NCI-H1417 treated with DMSO at 0.1 percent for 48 hours (cell line): ENCODE measurements at places on chromosomes 1 and 21.

GRCh38 chr1:62682531-62682930, 5.7 kb downstream of the DOCK7 start:
- DNase-seq: no peak

DNA sequence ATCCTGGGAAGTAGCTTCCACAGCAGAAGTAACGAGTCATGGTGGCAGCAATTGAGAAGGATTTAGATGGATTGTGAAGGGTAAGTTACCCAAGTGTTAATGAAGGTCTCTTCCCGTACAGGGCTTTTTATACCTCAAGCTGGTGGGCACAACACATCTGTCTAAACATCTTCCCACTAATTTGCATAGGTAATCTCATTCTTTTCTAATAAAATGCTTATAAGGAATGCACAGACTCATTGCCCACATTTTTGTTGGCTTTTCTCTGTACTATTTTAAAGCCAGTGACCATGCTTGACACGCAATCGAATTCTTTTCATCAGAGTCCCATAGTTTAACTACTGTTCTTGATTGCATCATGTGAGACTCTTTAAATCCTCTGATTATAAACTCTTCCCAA, at the start of gene KRTAP7-1:
TSS of gene KRTAP7-1 (minus strand) at position 101 of the 400 bp plus-strand sequence. CDS start at position 40, 61 bp downstream.
- no peak for DNase-seq

- no peak for DNase-seq
Measured at GRCh38 chr1:19606817-19607642, 37.1 kb upstream of the NBL1 start.

- no peak for DNase-seq
Measured at GRCh38 chr1:88746916-88747315, 62.8 kb downstream of the PKN2 start.

DNA sequence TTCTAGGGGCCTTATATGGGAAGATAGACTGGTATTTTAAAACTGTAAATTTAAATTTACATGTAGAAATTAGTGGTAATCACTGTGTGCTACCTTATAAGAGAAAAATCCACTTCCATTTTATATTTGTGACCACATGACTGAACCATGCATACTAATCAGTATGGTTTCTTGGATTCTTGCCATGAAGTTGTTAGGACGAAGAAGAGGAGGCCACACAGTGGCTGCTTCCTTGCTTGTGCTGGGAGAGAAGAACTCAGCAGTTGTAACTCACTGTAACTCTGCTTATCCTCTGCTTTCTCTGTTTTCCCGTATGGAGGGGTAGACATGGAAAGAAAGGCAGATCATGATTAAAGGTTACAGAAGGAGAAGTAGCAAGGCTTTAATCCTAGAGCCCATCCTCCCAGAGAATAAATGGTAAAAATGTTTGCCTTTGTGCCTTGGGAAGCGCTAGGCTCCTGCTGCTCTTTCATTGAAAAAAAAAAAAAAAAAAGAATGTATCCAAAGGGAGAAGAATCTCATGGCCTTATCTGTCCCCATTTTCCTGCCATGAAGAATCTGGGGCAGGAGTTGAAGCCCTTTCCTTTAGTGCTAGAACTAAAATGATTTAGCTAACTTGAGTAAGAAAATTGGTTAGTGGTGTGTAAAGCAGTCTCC, 32.4 kb downstream of the KCTD3 start:
- no peak for DNase-seq

GRCh38 chr1:24641646-24642151, 1.4 kb upstream of the SRRM1 start:
- DNase-seq: no peak

DNA sequence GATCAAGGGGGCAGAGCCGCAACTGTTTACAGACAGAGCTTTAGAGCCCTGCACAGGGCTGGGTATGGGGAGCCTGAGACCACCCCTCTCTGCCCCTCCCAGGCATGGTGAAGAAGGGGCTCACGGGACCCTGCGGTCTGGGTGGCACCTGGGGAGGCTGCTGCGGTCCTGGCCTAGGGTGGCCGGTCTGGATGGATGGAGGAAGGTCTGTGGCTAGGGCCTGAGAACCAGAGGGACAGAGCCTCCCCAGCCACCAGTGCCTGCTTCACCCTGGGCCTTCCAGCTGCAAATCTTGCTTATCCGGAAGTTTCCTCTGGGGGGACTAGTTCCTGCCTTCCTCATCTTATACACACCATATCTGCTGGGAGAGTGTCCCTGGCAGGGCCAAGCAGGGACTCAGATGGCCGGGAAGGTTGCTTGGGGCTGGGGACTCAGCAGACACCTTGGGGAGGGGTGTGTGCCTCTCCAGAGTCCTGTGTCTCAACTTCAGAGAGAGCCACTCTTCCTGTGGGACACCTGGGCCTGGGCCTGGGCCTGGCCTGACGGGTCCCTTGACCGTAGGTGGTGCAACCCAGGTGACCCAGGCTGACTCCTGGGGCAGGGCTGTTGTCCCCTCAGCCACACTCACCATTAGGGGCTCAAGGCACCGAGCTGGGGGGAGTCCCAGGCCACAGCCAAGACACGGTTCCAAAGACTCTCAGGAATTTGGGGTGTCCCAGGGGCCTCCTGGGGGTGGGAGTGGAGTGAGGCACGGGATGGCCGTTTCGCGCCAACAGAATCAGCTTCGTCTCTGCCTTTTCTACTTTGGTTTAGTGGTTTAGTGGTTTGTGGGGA, 52.0 kb upstream of the ACTRT2 start:
- no peak for DNase-seq

DNA sequence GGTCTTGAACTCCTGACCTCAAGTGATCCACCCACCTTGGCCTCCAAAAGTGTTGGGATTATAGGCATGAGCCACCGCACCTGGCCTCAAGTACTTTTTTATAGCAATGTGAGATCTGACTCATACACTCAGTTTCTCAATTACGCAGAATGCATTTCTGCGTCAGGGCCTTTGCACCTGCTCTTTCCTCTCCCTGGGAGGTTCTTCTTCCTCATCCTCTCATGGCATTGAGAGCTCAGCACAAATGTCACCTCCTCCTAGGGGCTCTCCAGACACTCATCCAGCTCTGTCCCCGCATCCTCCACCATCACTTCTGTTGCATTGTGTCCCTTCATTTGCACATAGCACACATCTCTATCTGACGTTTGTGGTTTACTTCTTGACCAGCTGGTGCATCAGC, 418.8 kb downstream of the PTPRU start:
- no peak for DNase-seq

- no peak for DNase-seq
Measured at GRCh38 chr1:247373721-247374141, 42.1 kb upstream of the ZNF496 start.

GRCh38 chr1:86953167-86953566, 38.7 kb downstream of the HS2ST1 start:
- DNase-seq: no peak

GRCh38 chr1:41485605-41486004, 1.1 kb upstream of the EDN2 start:
- DNase-seq: no peak

GRCh38 chr21:40466893-40467483, 380.0 kb downstream of the DSCAM start:
- DNase-seq: peak; percentile 42

DNA sequence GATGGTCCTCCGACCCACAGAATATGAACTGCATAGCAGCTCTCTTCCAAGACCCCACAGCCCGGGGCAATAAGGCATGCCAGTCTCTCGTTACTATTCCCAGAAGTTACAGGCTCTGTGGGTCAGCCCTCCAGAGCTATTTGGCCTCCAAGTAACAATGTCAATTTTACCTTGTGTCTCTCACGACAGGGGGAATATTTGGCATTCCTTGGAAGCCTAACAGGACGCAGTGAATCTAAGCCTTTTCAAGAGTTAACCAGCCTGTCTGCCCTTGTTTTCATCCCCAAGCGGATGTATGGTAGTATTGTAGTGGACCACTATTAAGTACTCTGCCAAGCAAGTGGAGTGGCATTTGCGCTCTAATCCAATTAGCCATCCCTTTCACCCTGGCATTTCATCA, 24.4 kb upstream of the GNG4 start:
- no peak for DNase-seq

DNA sequence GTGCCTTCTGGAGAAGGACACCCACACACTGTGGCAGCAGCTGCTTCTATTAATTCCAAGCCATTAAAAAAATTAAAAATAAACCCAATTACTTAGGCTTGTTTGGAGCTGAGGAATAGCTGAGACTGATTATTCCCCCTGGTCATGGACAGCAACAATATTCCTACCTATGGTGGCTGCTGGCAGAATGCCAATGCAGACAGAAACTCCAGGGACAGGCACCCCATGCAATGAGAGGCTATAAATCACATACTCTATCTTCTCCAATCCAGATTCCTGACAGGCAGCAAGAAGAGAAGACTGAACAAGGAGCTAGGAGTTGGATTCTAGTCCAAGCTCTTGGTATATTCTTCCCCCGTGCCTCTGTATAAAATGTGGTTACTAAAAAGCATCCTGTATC, 275.4 kb upstream of the BEND5 start:
- DNase-seq: peak; percentile 50

- DNase-seq: no peak
Measured at GRCh38 chr1:245070836-245071615, 83.8 kb upstream of the KIF26B start.

- no peak for DNase-seq
Measured at GRCh38 chr1:81878538-81878937, 77.8 kb downstream of the ADGRL2 start.

- no peak for DNase-seq
Measured at GRCh38 chr1:228873709-228874108, 138.4 kb downstream of the RHOU start.

DNA sequence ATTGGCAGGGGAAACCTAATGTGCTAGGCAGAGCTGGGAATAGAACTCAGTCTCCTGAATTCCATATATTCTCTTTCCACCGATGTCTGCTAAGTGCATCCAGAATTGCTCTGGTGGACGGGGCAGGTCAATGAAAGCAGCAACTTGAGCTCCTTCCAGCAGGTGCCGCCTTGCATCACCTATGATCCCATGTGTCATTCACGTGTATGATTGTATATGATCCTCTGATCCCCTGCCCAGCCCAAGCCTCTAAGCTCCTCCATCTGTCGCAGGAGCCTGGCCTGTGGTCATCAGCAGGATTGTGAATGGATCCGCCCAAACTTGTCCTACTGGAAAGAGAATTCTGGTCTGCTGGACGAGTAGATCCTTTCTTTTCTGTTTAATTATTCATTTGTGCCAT, 13.1 kb downstream of the ACTA1 start:
- DNase-seq: no peak

DNA sequence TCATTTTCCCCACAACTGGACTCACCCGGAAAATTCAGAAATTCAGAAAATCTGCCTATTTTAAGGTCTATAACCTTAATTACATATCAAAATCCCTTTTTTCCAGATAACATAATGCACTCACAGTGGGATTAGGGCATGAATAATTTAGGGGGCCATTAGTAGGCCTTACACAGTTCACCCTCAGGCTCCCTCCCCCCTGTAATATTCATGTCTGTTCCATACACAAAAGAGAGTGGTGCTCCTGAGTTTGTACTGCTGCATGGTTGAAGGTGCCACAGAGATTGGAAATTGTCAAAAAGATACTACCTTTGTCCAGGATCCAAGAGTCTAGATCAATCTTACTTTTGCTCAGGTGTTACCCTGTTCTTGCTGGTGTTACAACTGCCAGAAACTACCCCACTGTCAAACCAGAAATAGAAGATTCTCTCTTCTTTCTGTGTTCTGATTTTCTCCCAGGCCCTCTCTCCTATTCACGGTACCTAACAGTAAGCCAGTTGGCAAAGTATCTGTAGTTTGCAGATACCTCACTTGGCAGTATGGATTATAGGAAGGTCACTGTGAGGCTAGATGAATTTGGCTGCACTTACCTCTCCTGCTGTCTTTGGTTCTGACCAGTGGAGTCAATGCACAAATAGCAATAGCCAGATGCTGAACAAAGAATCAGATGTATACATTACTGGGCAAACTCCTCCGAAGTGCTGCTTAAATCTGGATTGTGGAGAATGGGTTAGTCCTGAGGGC, 53.2 kb downstream of the C1orf198 start:
- DNase-seq: no peak

GRCh38 chr1:42430286-42431135, 25.3 kb downstream of the ZMYND12 start:
- DNase-seq: no peak

GRCh38 chr1:47212636-47213229, 19.3 kb downstream of the TAL1 start:
- no peak for DNase-seq

GRCh38 chr1:110914676-110915075, 41.7 kb downstream of the CD53 start:
- no peak for DNase-seq

DNA sequence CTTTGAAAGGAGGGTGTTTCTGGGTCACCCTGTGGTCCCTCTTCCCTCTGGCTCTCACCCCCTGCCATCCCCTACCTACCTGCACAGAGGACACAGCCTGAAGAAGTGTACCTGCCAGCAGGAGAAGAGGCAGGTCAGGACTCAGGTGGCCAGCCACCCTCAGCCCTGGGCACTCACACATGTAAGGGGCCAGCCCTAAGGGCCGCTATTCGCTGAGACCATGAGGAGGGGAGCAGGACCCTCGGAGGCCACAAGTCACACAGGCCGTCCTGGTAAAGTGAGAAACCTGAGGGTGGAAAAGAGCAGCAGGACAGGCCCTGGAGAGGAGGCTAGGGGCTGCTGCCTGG, 1.2 kb downstream of the ZNF692 start:
- DNase-seq: no peak

- DNase-seq: no peak
Measured at GRCh38 chr1:26721669-26722355, 26.0 kb downstream of the ARID1A start.

DNA sequence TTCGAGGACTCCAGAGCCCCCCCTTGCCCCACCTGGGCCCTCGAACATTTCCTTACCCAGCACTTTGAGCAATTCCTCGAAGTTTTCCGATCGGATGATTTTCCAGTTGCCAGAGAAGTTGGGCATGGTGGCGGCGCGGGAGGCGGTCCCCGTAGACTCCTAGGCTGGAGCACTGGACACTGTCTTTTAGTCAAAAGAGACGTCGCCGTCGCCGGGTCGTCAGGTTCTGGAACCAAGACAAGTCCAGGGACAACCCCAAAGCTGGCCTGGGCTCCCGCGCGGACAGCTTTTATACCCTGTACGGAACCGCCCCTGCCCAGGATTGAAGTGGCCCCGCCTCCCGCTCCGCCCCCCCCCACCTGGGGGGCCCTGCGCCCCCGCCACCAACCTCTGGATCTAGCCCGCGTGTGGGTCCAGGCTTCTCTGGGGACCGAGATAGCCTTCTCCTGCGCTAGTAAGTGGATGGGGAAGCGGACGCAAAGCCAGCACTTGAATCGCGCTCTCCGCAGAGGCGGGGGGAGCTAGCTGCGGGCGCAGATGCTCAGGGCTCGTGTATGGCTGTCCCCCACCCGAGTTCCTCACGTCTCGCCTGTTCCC, at the start of gene CRABP2:
TSS of gene CRABP2 (minus strand) at position 263 of the 597 bp plus-strand sequence. CDS start at position 126, 137 bp downstream.
- DNase-seq: no peak

GRCh38 chr1:6260961-6261614, at the start of gene GPR153:
Gene GPR153 (minus strand): TSS chr1:6261098. CDS start chr1:6254905, 6,193 bp downstream.
- no peak for DNase-seq

DNA sequence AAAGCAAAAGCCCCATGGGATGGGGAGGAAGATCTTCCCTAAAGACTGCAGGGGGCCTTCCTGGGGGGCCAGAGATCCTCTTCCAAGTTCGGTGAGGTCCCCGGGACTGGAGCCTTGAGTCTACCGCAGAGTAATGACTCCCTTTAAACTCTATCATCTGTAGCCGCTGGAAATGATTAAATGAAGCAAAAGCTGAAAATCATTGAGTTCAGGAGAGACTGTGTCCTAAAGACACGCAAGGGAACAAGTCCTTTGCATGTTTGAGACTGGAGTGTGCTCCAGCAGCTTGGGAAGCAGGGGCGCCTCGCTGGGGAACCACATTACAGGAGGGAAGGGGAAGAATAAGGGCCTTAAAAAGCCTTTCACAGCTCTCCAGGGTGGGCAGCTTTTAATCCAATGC, 70.2 kb downstream of the WDR4 start:
- DNase-seq: no peak
